ENCODE measurements at places on chromosomes 4 and X.

GRCh38 chrX:106862972-106863688 is 40.0 kb downstream of the RIPPLY1 start:
- no peak for DNase-seq

DNA sequence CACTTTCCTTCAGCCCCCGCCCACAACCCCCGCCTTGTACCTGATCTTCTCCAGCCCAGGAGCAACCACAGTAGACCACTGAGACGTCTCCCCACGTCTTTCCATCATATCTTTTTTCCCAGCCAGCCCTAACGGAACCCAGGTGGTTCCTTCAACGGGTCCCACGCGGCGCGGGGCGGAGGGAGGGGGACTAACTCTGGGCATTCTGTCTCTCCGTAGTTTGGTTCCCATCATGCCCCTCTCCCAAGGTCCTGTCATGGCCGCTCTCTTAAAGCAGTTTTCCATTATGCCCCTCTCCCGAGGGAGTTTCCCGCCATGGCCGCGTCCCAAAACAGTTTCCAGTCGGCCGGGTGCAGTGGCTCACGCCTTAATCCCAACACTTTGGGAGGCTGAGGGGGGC is 21.5 kb upstream of the TBL1X start:
- no peak for DNase-seq

DNA sequence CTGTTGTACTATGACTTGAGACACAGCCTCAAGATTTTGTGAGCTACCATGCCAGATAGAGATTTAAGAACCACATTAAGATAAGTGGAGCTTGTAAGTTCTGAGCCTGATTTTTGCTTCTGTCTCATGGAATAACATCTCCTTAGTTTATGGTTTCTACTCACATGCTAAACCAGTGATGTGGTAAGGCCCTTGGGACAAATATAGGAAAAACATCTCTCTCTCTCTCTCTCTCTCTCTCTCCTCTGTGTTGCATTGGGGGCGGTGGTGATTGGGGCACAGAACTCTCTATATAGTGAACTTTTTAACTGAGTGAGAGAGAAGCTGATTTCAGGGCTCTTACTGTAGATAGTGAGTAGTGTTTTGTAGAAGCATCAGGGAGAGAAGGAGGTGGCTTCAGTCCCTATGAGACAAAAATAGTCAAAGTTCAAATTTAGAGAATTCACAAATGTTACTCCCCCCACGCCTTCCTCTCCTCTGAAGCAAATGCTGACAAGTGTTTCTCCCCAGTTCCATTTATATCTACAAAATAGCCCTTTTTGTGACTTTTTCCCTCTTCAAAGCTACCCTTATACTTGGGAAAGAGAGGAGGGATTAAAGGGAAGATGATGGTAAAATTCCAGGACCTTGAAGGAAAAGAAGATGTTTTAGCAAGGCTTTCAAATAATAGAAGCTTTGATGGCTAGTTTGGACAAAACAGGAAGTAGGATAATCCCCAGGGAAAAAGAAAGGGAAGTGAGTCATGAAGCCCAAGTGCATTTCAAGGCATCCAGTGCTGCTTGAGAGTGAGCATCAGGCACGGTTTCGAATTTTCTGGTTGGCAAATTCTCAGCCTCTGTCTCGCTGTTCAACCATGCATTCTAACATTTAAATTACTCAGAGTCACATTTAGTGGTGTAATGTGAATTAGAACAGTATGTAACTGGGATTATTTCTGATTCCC is 134.3 kb upstream of the AP1S2 start:
- peak; percentile 83 for DNase-seq

DNA sequence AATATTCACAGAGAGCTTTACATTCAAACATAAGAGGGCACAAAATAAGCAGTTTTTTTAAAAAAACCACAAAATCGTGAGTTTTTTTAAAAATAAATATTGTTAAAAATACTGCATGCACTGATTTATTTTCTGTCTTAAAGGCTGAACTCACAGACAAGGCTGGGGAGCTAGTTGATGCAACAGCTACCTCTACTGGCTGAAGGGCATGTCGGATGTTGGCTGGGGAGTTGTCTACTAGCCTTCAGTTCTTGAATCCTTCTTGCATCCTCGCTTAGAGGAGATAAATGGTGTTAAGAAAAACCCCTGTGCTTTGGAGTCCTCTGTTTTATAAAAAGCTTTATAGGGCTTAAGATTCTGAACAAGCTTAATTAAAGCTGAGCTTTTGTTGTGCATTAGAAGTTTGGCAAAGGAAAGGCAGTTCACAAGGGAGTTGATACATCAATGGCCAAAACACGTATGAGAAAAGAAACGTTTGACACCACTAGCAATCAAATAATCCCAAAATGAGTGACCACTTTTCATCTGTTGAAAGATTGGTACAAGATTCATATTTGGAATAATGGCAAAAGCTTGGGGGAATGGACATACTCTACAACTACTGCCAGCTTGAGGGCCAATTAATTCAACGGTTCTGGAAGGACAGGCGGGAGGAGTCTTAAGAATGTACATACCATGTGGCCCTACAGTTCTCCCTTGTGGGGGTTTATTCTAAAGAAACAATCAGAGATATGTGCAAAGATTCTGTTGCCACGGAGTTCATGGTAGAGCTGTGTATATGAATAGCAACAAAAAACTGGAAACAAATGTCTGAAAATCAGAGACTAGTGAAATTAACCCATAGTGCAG is 94.7 kb downstream of the SEL1L3 start:
- DNase-seq = peak; percentile 73

- DNase-seq = peak; percentile 71
These were observed 42.8 kb upstream of the KLF3 start for GRCh38 chr4:38621028-38621684.

GRCh38 chr4:121860121-121860520 is 10.2 kb downstream of the BBS7 start:
- DNase-seq = no peak

DNA sequence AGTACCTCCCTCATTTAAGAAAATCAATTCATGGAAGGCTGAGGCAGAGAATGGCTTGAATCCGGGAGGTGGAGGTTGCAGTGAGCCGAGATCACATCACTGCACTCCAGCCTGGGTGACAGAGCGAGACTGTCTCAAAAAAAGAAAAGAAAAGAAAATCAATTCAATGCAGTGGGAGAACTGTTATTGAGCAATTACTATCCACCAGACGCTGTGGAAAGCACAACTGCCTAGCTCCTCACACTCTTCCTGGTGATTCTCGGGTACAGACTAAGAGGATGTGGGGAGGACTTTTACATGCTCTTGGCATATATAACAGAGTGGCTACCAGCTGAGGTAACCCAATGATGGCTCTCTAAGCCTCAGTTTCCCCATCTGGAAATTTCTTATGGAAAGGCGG is 2.7 kb upstream of the TMSB4X start:
- DNase-seq = no peak

DNA sequence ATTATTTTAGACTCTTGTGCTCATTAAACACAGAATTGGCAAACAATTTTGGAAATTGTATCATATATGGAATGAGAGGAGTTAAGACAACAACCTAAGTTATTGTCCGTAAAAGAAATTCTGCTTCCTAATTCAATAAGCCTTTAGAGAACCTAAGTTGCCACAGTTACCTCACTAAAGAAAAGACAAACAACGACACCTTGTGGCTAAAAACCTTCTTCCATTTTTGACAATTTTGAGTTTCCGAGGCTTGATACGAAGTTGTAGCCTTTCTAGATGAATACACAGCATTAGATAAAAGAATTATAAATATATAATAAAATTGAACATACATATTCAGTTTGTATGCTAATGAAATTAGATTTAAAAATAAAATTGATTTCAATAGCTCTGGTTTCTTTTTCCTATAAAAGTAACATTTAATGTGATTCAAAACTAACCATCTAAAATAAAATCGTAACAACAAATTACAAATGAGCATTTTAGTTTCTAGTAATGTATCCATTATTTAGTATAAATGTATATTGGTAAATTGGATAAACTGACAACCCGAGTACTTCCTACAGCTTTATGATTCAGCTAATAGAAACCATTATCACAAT is 275.1 kb downstream of the GPM6A start:
- DNase-seq = peak; percentile 66

- no peak for DNase-seq
These were observed 19.9 kb upstream of the TRIM61 start for GRCh38 chr4:164997324-164997723.

DNA sequence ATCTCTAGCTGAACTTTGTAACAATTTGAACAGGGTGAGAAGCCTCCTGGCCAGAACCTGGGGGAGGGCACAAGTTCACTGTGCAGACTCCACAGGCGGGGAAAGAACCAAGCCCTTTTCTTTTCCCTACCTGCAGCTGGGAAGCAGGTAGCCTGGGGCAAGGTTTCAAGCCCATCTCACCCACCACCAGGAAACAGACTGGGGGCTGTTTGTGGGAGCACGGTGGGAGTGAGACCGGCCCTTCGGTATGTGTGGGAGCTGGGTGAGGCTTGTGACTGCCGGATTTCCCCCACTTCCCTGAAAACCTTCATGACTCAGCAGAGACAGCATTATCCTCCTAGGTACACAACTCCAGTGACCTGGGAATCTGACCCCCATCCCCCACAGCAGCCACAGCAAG is 211.7 kb downstream of the ZNF674 start:
- DNase-seq = no peak

- no peak for DNase-seq
These were observed 7.2 kb upstream of the IL13RA1 start for GRCh38 chrX:118720058-118720707.

DNA sequence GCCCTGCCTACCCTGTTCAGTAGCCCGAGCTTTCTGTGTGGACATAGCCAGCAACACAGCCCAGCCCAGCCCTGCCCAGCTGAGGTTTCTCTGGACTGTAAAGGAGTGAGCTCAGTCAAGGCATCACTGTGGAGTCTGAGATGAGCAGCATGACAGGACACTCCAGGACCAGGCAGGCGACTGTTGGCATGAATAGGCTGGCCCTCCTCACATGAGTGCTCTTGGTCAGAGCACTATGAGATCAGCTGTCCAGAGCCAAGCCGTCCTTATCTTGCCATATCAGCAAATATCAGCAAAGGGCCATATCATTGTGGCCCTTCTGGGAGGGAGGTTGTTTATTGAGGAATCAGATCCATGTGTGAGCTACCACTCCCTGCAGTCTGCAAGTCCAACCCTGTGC is 30.9 kb downstream of the REELD1 start:
- DNase-seq = no peak

GRCh38 chr4:77240469-77241066 is 83.6 kb downstream of the CCNG2 start:
- peak; percentile 46 for DNase-seq

DNA sequence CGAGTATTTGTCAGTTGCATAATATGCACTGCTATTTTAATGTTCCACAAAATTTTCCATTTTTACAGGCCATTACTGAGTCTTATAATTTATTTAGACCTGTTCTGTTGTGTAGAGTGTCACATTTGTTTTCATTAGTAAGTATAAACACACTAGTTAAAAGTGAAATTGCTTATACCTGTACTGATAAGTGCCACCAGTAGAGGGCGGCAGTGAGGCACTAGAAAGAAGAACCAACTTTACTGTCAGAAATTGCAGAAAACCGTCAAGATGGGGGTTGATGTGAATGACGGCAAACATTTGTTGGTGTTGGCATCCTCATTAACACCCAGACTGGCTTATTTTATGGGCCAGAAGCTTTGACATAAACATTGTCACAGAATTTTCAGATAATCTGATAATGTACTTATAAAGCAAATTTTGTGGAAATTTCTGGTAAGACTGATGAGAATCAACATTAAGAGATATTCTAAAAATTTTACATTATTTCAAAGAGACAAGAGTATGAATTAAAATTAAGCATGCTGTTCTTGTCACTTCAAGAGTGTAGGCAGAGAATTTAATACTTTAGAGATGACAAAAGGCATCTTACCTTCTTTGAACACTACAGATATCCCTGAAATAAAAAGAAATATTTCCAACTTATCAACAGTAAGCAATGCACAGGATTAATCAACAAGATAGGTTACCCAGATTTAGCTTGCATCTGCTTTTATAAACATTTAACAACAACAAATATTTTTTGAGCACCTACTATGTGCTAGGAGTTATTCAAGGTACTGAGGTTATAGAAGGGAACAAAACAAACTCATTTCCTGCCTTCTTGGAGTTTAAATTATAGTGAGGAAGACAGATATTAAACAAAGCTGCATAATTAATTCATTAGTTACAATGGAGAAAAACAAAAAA is 24.9 kb downstream of the ALPK1 start:
- DNase-seq = peak; percentile 52

Data from AG10803 (cell line).